Sigmoid colon (tissue), 7 donors: ENCODE measurements at places on chromosomes 5 and 9. TPM values are rescaled to one million over a fixed set of nuclear protein-coding genes. Genes with fewer than 3 reads are reported as not detected.

DNA sequence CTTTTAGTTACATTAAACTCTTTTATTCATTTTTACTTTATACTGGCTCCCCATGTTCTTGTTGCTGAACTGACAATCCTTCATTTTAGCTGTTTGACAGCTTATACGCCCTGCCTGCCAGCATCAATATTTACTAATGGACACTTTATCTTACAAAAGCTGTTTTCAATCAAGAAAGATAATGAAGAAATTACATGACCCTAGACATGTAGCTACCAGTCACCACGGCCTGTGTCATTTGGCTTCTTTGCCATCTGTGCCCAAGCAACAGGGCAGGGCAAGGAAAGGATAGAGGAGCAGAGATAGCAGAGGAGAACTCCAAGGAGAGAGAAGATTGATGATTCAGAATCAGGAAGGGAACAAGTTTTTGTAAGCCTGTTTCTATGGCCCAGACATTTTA is 647.3 kb downstream of the BRINP1 start:
- no peak for DNase-seq

DNA sequence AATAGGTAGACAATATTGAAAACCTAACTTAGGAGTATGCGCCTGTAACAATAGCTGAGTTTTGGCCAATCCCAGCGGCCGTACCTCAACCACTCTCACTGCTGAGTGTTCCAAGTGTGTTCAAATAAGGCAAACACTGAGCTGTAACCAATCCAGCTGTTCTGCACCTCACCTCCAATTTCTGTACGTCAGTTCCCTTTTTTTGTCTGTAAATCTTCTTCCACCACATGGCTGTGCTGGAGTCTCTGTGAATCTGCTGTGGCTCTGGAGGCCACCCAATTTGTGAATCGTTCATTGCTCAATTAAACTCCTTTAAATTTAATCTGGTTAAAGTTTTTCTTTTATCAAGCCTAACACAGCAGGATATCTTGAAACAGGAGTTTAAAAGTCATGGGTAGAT is 116.3 kb downstream of the SLC28A3 start:
- DNase-seq, result no peak

DNA sequence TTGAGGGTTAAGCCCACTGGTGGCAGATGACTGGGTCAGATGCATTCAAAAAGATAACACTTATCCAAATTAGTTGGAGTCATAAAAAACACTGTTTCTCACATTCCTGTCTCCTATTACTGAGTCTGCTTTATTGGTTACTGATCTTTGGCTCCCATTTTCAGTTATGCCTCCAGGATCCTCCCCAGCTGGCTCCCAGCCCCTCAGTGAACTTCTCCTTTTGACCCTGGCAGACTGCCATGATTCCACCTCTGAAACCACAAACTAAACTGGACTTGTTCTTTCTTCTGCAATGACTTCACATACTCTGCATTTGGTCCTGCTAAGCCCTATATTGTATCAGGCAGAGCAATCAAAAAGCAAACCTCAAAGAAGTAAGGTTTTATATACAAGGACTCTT is 860.8 kb upstream of the DMAC1 start:
- DNase-seq, result peak; percentile 77

The CMYA5 gene
- 0.54 TPM for polyA plus RNA-seq
